C1 segment of cervical spinal cord (tissue), 14 donors: ENCODE measurements at places on chromosomes 7 and 10.
A peak's percentile ranks its signal among the peaks of the same experiment; 100 is the strongest.

DNA sequence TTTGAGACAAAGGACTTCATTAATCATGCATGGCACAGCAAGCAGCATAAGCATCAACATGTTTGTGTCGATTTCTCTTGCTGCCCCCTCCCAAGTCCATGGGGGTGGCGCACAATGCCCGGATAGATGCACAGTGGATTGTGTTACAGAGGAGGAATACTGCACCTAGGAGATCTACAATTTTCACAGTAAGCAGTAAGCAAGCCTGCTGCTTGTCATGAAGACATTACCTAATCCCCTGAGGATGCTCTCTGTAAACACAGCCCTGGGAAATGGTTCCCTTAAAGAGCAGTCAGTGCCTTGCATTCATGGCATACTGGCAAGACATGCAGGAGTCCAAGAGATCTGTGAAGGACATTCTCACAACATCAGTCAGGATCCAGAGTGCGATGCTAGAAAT lies 137.7 kb downstream of the ETV1 start:
- DNase-seq, result no peak

DNA sequence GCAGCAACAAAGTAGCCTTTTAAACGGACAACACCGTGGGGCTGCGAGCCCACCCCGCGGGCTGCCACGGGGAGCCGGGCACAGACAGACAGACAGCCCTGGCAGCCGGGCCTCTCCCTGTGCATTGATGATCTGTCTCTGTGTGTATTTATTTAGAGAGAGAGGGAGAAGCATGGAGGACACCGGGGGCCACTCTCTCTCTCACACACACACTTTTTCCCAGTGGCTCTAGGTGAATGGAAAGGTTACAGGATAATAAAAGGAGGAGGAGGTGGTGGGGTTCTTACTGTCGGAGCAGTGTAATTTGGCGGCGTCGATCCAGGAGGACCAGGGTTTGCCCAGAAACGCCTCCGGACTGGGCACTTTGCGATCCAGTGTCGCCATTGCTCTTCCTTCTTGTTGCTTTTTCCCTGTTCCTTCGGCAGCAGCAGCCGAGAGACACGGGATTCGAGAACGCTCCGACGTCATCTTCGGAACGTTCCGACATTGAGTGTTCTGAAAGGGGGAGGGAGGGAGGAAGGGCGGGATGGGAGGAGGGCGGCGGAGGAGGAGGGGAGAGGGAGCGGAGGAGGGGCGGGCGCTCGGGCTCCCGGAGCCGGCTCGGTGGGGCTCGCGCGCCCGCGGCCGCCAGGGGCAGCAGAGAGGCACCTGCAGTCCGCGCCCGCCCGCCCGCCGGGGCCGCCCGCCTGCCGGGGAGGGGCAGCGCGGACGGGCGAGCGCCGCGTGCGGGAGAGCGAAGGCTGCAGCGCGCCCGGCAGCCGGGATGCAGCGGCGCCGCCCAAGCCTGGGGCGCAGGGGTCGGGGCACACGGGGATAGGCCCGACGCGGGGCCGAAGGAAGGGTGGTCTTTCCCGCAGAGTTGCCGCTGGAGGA lies at the start of gene ATXN7L1:
TSS of gene ATXN7L1 (minus strand) at position 509 of the 873 bp plus-strand sequence. CDS start at position 468, 41 bp downstream.
- peak; percentile 93 for DNase-seq

DNA sequence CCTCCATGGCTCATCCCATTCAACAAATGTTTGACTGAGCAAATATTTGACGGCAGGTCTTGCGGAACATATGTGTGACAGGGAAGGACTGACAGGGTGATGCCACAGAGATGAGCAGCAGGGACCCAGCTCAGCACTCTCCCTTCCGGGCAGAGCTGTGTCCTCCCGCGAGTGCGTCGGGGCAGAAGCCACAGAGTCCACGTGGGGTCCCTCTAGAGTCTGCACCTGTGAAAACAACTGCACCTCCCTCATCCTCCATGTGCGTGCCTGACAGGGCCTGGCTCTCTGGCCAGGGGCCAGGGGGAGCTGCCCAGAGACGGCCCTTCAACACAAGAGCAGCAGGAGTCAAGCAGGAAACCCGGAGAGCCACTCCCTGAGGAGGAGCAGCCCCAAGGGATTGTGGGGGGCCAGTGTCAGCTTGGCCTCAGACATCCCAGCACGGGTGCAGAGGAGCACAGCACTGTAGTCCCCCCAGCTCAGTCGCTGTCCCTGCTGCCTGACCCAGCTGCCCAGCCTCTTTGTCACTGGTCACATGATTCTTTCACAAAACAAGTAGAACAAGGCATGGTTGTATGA lies 83.6 kb upstream of the TMEM72 start:
- no peak for DNase-seq

DNA sequence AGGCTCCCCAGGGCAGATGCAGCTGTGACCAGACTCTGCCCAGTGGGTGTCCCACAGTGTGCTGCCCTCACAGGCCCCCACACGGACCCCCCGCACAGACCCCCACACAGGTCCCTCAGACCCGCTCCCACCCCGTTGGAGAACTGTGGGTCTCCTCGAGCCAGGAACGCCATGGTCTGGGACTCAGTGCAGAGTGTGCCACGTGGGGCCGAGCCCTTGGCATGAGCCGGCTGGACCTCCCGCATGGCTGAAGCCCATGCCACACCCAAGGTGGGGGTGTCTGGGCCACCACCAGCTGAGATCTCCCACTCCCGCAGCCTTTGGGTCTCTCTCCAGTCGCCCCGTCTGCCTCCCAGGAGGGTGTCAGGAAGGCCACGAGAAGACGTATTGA lies 34.3 kb downstream of the JAKMIP3 start:
- DNase-seq, result no peak

GRCh38 chr7:155948845-155949244 lies 136.6 kb upstream of the SHH start:
- DNase-seq, result no peak

GRCh38 chr10:22984066-22984465 lies 56.2 kb downstream of the ARMC3 start:
- no peak for DNase-seq

- no peak for DNase-seq
These were observed 44.6 kb downstream of the CARD11 start for GRCh38 chr7:2999078-2999500.

DNA sequence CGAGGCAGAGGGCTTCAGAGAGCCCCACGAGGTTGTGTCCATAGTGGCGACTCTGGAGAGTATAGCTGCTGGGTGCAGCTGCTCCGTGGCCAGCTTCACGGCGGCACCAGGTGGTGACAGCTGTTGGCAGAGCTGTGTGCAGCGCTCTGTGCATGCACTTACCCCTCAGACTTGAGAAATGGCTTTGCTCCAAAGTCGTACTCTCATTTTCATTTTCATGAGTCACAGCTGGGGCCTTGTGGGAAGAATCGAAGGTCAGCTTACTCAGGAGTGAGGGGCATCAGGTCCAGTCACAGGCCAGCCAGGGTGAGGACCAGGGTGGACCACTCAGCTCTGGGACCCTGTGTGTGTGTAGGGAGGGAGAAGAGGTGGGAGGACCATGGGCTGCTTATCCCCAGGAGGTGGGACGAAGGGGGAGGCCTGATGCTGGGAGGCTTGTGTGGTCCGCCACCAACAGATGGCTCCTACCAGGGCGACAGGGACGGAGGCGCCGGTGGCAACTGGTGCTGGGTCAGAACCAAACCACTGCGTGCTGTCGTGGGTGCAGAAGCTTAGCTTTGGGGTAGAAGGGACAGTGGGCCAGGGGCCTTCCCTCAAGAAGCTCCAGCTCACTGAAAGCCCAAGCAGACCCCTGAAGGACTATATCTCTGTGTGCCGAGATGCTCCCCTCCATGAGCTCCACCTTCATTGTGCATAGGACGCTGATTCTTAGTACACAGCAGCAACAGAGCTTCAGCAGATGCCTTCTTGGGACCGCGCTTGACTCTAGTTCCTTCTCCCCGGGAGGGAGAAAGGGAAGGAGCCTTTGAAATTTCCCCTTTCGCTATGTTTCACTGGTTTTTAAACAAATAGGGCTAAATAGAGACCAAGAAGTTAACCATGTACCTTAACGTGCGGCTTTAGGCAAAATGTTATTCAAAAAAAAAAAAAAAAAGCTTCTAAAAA lies 225.0 kb downstream of the CELF2 start:
- DNase-seq, result peak; percentile 49

GRCh38 chr7:133575726-133576440 lies 323.0 kb downstream of the EXOC4 start:
- DNase-seq, result no peak
